ENCODE measurements at places on chromosomes 2 and 18.

GRCh38 chr2:241198381-241199279 is 10.2 kb downstream of the ANO7 start:
- H3K4me1 ChIP-seq: no peaks in the 10 kb centered on the region
- H3K4me3 ChIP-seq: no peak overlapping the region
- H3K27me3 ChIP-seq: no peaks in the 10 kb centered on the region
- H3K27ac ChIP-seq: no peak overlapping the region
- H3K36me3 ChIP-seq: no peaks in the 10 kb centered on the region

DNA sequence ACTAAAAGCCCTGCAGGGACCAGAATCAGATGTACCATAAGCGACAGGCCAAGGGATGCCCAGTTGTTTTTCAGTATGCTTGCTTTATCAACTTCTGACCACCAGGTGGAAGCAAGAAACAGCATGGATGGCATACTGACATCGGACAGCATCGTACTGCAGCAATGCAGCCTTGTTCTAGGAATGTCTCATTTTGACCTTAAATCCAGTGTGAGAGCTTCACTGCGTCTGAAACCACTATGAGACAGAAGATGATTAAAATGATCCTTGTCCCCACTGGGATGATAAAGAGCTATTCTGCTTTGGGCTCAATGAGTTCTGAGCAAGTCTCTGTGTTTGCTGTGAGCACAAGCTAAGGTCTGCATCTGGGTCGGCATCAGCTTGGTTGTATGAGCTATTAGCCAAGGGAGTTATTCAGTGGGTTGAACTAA is 54.3 kb downstream of the CDK15 start:
- H3K27me3 ChIP-seq: peaks cover 26% of the 10 kb centered on the region
- no peak overlapping the region for H3K4me3 ChIP-seq
- peak; percentile 33 for DNase-seq
- no peaks in the 10 kb centered on the region for H3K36me3 ChIP-seq
- peaks cover 2% of the 10 kb centered on the region for H3K4me1 ChIP-seq

GRCh38 chr2:191885650-191886049 is 38.8 kb upstream of the CAVIN2 start:
- H3K4me1 ChIP-seq: no peaks in the 10 kb centered on the region
- H3K27ac ChIP-seq: no peak overlapping the region
- no peak overlapping the region for H3K4me3 ChIP-seq

GRCh38 chr2:235234736-235235135 is 259.1 kb upstream of the AGAP1 start:
- H3K4me3 ChIP-seq: no peak overlapping the region
- H3K36me3 ChIP-seq: no peaks in the 10 kb centered on the region
- no peak overlapping the region for H3K27ac ChIP-seq
- H3K27me3 ChIP-seq: no peaks in the 10 kb centered on the region
- H3K4me1 ChIP-seq: no peaks in the 10 kb centered on the region

DNA sequence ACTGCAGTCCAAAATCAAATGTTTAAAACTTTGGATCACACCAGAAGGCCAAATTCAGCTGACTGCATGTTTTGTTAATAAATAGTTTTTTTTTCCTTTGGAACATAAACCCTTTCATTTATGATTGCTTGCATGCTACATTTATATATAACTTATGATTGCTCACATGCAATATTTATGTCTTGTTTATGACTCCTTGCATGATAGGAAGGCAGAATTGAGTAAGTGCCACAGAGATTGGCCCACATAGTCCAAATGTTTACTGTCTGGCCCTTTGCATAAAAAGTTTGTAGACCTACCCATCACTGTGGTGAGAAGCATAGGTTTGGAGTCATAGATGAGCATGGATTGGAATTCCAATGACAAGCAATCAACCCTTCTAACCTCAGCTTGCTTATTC is 30.8 kb downstream of the WDFY1 start:
- H3K27ac ChIP-seq: no peak overlapping the region
- no peak overlapping the region for H3K4me3 ChIP-seq
- no peaks in the 10 kb centered on the region for H3K4me1 ChIP-seq
- no peak for DNase-seq
- no peaks in the 10 kb centered on the region for H3K36me3 ChIP-seq

DNA sequence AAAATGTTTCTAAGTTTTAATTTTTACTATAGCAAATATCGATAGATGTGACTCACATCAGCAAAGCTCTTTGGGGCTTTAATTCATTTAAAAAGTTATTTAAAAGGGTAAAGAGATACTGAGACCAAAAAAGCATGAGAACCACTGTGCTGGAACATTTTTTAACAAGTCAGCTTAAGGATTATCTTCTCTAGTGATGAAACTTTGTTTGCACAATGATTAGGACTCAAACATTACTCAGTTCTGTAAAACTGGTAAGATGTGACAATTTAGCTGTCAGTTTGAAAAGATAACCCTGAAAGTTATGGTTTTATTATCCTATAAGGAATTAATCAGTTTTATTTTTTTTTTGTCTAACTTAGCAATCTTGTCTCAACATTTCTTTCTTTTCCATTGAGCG is 301.4 kb downstream of the TSN start:
- no peaks in the 10 kb centered on the region for H3K4me1 ChIP-seq
- H3K4me3 ChIP-seq: no peak overlapping the region
- no peaks in the 10 kb centered on the region for H3K36me3 ChIP-seq
- no peaks in the 10 kb centered on the region for H3K27me3 ChIP-seq

DNA sequence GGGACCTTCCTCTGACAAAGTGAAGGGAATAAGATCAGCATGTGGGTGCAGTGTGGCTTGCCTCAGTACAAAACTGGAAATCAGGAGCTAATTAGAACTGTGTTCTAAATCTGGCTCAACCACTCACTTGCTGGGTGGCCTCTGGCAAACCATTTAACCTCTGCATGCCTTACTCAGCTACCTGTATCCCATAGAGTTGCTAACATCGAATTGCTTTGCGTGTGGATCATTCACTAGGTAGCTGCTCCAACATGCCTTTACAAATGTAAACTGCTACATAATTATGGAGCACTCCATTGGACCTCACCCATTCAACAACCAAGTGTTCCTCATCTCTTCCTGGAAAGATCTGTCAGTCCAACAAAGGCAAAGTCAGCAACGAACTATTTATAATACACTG is 19.0 kb downstream of the PLEKHM3 start:
- H3K4me1 ChIP-seq: no peaks in the 10 kb centered on the region
- no peak overlapping the region for H3K27ac ChIP-seq
- no peaks in the 10 kb centered on the region for H3K27me3 ChIP-seq
- no peak overlapping the region for H3K4me3 ChIP-seq

DNA sequence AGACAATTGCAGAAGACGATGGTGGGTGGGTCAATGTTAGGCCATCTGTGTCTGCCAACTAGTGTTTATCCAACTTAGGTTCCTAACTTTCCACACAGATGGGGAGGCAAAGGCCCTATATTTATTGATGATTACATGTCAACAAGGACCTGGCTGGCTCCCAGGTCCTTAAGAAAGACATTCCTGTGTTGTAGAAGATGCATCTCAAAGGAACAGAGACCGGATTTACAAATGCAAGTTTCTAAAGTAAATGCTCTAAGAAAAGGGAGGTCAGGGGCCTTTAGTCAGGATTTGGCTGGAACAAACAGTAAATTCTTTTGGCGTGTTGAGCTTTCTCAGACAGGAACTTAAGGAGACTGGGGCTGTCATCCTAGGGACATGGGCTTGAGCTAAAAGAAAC is 175.0 kb downstream of the SH3BP4 start:
- H3K4me1 ChIP-seq: no peaks in the 10 kb centered on the region

GRCh38 chr2:58709274-58709673 is 468.1 kb upstream of the FANCL start:
- H3K4me3 ChIP-seq: no peak overlapping the region
- DNase-seq: no peak
- no peaks in the 10 kb centered on the region for H3K4me1 ChIP-seq
- H3K36me3 ChIP-seq: no peaks in the 10 kb centered on the region
- no peak overlapping the region for H3K27ac ChIP-seq

GRCh38 chr2:157677941-157678340 is 49.3 kb upstream of the ACVR1C start:
- DNase-seq: no peak
- no peaks in the 10 kb centered on the region for H3K27me3 ChIP-seq
- no peaks in the 10 kb centered on the region for H3K4me1 ChIP-seq
- no peak overlapping the region for H3K27ac ChIP-seq
- no peaks in the 10 kb centered on the region for H3K36me3 ChIP-seq

- DNase-seq: no peak
- no peak overlapping the region for H3K27ac ChIP-seq
- no peak overlapping the region for H3K4me3 ChIP-seq
- H3K27me3 ChIP-seq: no peaks in the 10 kb centered on the region
Observed at GRCh38 chr2:101500180-101500579, 25.3 kb upstream of the RFX8 start.

GRCh38 chr2:176535467-176536113 is 266.3 kb downstream of the MTX2 start:
- H3K27ac ChIP-seq: no peak overlapping the region
- DNase-seq: no peak
- no peaks in the 10 kb centered on the region for H3K27me3 ChIP-seq
- no peak overlapping the region for H3K4me3 ChIP-seq

DNA sequence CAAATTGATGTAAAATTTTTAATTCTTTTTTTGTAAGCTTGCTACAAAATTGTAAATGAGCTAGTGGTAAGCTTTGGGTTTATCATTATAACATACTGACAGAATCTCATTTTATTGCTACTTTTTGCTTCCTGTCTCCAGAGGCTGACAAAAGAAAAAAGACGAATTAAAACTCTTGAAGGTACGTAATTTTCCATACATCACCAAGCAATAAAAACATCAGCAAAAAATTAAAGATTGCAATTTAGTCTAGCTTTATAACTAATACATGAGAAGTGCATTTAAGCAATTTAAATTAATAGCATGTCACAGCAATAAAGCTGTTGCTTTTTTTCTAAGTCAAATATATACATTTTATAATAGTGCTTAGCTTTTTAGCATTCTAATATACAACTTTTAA is 94.6 kb upstream of the SNTG2 start:
- no peaks in the 10 kb centered on the region for H3K4me1 ChIP-seq
- DNase-seq: no peak
- no peaks in the 10 kb centered on the region for H3K27me3 ChIP-seq
- H3K27ac ChIP-seq: no peak overlapping the region

DNA sequence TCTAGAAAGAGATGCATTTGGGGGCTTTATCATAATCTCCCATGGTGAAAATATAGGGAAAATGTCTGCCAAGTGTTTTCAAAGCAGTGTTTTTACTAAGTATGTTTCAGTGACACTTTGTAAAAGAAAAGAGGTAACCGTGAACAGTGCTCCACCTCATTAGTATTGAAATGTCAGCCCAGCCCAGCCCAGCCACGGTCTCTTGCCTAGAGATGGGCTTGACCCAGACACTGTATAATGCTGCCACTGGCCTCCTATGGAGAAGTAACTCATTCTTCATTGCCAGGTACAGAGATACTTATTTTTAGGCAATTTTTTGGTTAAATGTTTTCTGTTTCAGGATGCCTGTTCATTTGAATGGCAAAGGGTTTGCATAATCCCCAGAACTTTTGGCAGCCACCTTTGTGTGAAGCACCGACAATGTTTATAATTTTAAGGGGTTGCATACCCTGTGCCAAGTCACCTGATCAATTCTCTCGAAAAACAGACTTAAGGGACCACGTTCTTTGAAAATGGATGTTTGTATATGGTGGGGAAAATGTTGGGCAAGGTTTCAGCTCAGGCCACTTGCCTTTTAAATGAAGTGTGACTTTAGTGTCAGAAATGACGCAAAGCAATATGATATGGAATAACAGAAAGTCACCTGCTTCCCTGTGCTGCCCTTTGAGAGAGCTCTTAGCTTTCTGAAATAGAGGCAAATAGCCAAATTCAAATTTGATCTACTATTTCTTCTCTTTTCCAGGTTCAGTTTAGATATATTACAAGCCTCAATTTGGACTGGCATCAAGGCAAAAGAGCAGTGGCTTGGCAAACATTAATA is 314.5 kb upstream of the RGPD4 start:
- H3K4me3 ChIP-seq: no peak overlapping the region
- H3K36me3 ChIP-seq: no peaks in the 10 kb centered on the region
- no peaks in the 10 kb centered on the region for H3K27me3 ChIP-seq
- no peaks in the 10 kb centered on the region for H3K4me1 ChIP-seq
- DNase-seq: no peak

- no peak for DNase-seq
- no peaks in the 10 kb centered on the region for H3K27me3 ChIP-seq
- no peak overlapping the region for H3K4me3 ChIP-seq
- no peaks in the 10 kb centered on the region for H3K4me1 ChIP-seq
Observed at GRCh38 chr2:204401114-204401513, 144.2 kb upstream of the PARD3B start.

- H3K4me1 ChIP-seq: no peaks in the 10 kb centered on the region
- peaks cover 2% of the 10 kb centered on the region for H3K27me3 ChIP-seq
- no peaks in the 10 kb centered on the region for H3K36me3 ChIP-seq
- H3K27ac ChIP-seq: no peak overlapping the region
Observed at GRCh38 chr2:68351997-68352396, 13.1 kb upstream of the PLEK start.

GRCh38 chr2:104340879-104341828 is 512.8 kb upstream of the POU3F3 start:
- DNase-seq: no peak
- no peaks in the 10 kb centered on the region for H3K36me3 ChIP-seq

DNA sequence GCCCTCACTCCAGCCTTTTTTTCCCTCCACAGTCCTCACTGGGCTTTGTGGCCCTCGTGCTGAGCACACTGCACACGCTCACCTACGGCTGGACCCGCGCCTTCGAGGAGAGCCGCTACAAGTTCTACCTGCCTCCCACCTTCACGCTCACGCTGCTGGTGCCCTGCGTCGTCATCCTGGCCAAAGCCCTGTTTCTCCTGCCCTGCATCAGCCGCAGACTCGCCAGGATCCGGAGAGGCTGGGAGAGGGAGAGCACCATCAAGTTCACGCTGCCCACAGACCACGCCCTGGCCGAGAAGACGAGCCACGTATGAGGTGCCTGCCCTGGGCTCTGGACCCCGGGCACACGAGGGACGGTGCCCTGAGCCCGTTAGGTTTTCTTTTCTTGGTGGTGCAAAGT is 39.4 kb downstream of the STEAP3 start:
- H3K27me3 ChIP-seq: peaks cover 29% of the 10 kb centered on the region
- no peak for DNase-seq
- no peak overlapping the region for H3K4me3 ChIP-seq
- H3K36me3 ChIP-seq: no peaks in the 10 kb centered on the region
- H3K27ac ChIP-seq: no peak overlapping the region

GRCh38 chr18:22493255-22493654 is 75.5 kb upstream of the CTAGE1 start:
- H3K27me3 ChIP-seq: no peaks in the 10 kb centered on the region
- H3K36me3 ChIP-seq: no peaks in the 10 kb centered on the region
- no peak overlapping the region for H3K4me3 ChIP-seq

GRCh38 chr18:53360501-53361443 is 863.7 kb downstream of the MBD2 start:
- H3K4me3 ChIP-seq: no peak overlapping the region
- no peak for DNase-seq
- no peaks in the 10 kb centered on the region for H3K36me3 ChIP-seq
- no peaks in the 10 kb centered on the region for H3K4me1 ChIP-seq

DNA sequence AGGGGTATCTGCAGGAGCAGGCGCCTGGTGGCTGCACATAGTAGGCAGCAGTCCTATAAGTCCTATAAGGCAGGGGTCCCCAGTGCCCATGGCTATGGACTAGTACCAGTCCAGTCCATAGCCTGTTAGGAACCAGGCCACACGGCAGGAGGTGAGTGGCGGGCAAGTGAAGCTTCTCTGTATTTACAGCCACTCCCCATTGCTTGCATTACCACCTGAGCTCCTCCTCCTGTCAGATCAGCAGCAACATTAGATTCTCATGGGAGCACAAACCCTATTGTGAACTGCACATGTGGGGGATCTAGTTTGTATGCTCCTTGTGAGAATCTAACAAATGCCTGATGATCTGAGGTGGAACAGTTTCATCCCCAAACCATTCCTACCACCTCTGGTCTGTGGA is 33.1 kb downstream of the STK25 start:
- H3K27ac ChIP-seq: no peak overlapping the region
- DNase-seq: no peak
- no peaks in the 10 kb centered on the region for H3K4me1 ChIP-seq
- peaks cover 23% of the 10 kb centered on the region for H3K27me3 ChIP-seq
- no peak overlapping the region for H3K4me3 ChIP-seq
- H3K36me3 ChIP-seq: peaks cover 4% of the 10 kb centered on the region
